ENCODE measurements at places on chromosomes 5 and 9. TPM values are rescaled to one million over a fixed set of nuclear protein-coding genes. Genes with fewer than 3 reads are reported as not detected.

DNA sequence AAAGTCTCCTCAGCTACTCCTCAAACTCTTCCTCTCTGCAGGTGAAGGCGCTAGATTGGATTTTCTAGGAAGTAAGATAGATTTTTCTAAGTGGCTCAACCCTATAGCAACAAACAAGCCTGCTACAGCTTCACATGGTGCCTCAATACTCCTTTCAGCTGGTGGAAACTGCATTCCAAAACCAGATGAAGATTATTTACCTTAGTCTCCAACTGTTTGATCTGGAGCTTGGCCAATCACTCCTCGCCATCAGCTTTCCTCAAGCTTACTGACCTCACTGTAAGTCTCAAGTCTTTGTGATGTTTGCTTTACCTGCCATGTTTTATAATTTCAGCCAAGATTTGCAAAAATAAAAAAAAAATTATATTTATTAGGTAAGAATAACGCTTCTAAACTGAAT is 622.4 kb downstream of the CHSY3 start:
- DNase-seq = no peak

Gene POU4F3
- total RNA-seq = not detected

Gene MYOT
- total RNA-seq = not detected

Gene USP20
- total RNA-seq = 147 TPM

DNA sequence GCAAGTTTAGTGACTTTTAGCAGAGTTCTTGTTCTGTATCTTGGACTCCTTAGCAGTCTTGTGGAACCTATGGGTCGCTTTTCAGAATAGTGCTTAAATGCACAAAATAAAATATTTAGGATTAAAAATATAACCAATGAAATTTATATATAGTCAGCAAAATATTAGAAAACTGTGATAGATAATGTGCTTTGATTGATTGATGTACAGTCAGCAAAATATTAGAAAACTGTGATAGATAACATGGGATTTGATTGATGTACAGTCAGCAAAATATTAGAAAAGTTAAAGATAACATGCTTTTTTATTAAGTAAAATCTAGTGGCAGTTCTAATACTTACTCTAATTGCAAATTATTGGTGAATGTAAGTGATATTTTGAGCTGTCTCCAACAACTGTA is 16.1 kb downstream of the PALM2AKAP2 start:
- no peak for DNase-seq

DNA sequence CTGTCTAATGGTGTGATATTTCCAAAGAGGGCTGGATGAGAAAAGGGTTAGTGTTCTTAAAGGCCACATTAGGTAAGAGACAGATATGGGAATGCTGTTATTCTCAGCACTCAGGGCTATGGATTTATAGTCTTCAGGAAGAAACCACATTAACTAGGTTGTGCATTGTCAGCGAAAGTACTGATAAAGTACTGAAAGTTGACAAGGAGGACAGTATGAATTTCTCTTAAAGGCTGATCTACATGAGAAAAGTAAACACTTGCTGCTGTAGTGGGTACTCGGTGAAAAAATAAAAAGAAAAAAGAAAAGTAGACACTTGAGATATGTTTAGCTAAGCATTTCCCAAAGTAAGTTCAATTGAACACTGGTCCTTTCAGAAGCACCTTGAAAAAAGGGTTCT is 381.0 kb upstream of the RPS23 start:
- DNase-seq = no peak

DNA sequence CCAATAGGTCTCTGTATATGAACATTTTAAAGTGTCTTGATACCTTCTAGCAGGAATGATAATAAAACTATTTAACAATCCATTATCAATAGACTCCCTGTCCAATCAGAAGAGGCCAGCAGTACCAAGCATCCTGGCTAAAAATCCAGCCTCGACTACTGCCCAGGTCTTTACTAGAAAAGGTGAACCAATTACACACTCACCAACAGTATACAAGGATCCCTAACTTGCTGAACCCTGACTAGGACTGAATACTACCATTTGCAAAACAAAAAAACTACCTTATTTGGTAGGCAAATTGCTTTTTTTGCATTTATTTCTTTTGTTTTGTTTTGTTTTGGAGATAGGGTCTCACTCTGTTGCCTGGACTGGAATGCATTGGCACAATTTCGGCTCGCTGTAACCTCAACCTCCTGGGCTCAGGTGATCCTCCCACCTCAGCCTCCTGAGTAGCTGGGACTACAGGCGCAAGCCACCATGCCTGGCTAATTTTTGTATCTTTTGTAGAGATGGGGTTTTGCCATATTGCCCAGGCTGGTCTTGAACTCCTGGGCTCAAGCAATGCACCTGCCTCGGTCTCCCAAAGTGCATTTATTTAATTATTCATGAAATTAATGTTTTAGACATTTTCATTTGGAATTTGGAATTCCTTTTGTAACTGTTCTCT is 27.5 kb downstream of the FNBP1 start:
- no peak for DNase-seq

DNA sequence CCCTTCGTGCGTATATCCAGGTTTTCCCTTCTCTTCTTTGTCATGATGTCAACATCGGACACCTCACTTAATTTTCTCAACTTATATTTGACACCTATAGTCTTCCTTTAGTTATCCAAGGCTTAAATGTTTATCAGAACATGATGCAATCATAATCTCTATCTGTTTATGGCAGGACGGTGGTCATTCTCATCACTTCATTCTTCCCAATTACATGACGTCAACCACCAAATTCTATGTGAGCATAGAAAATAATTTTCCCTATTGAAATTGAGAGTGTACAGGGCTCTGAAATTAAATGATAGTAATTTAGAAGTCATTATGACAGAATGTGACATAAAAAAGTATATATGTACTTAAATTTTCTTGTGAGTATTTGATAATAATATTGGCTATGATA is 345.4 kb downstream of the CDH9 start:
- DNase-seq = no peak

DNA sequence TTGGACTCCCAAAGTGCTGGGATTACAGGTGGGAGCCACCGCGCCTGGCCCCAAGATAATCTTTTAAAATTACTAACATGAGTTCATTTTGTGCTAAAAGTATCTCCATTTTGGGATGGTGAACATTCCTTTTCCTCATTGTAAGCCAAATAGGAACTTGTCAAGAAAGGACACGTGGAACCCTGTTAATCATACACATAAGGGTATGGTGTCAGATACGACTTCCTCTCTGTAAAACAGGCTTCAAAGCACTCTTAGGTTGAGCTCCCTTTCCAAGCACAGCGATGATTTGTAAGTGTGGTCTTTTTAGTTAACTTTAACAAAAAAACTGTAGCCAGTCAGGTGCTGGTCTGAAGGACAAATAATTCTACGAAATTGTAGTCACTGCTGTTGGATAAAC is 132.7 kb downstream of the UNC13B start:
- no peak for DNase-seq

Gene IRF1
- total RNA-seq = 118 TPM

Gene CNTNAP3
- total RNA-seq = not detected

GRCh38 chr5:27947088-27947487 is 908.7 kb upstream of the CDH9 start:
- DNase-seq = no peak

DNA sequence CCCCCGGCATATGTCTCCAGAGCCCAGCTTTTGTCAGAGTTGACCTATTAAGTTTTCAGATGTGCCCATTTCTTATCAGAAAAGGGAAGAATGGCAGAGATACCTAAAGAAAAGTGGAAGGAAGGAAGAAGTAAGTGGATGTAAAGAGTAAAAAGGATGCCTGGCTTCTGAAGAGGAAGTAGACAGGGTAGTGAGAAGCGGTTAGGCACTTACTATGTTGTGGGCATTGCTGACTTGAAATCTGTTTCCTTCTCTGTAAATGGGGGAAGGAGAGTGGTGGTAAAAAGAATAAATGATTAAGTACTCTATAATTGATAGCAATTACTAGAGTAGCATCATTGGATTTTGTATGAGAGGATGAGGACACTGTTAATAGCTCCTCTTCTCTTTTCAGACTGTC is 9.9 kb downstream of the ANP32B start:
- DNase-seq = peak; percentile 50

DNA sequence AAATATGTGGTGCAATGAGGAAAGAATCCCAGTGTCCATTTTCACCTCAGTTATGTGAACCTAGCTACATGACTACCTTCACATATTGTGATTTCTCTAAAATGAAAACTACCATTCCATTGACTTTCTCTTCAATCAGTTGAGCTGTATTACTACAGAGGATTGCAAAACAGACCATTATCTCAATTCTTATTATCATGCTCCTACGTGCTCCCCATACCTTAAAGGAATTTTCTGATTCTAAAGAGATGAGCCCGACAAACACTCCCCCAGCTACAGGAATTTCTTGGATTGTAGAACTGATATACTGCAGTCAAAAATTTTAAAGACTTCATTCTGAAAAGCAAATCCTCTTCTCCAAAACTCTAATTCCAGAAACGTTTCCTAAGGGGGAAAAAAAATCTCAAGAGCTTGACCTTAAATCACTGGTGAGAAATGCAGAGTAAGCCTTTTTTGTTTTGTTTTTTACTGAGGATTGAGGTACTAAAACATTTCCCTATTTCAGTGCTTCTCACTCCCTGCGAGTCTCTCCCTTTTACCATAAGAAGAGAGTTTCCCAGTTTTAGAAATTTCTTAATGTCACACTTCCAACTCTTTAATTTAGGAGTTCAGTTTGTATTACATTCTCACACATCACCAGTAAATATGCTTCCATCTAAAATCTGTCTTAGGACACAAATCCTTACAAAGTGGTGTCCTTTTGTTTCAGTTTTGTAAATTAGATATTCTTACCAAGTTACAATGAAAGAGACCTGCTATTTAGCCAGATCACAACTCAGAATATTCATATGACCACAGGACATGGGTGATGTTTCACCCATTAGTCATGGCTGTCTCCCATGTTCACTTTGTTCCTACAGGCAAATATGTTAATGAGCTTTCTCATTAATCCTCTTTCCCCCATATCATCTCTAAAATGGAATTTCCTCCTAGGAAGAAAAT is 203.8 kb downstream of the TSSK1B start:
- DNase-seq = no peak

- no peak for DNase-seq
These were observed 19.2 kb upstream of the ANKRD18A start for GRCh38 chr9:38639577-38639940.

Gene SLC34A3
- total RNA-seq = 0.16 TPM

GRCh38 chr5:124652514-124652819 is 94.0 kb downstream of the ZNF608 start:
- DNase-seq = no peak

GRCh38 chr5:178368274-178368673 is 135.7 kb upstream of the PHYKPL start:
- no peak for DNase-seq

DNA sequence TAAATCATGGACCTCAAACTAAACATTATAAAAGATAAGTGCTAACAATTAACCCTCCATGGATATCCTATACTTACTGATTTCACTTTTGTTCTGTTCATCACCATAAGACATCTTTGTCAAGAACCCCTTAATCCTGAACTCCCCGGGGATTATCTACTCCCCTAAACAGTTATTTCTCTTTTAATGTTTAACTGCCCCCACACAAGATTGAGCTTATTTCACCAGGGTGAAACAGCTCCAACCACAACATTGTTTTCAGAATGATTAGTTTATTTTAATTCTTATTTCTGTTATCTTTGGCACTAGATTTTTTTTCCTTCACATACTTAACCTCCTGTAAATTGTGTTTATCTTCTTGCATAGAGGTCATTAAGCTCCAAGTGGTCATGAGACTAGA is 103.2 kb upstream of the HCN1 start:
- no peak for DNase-seq

DNA sequence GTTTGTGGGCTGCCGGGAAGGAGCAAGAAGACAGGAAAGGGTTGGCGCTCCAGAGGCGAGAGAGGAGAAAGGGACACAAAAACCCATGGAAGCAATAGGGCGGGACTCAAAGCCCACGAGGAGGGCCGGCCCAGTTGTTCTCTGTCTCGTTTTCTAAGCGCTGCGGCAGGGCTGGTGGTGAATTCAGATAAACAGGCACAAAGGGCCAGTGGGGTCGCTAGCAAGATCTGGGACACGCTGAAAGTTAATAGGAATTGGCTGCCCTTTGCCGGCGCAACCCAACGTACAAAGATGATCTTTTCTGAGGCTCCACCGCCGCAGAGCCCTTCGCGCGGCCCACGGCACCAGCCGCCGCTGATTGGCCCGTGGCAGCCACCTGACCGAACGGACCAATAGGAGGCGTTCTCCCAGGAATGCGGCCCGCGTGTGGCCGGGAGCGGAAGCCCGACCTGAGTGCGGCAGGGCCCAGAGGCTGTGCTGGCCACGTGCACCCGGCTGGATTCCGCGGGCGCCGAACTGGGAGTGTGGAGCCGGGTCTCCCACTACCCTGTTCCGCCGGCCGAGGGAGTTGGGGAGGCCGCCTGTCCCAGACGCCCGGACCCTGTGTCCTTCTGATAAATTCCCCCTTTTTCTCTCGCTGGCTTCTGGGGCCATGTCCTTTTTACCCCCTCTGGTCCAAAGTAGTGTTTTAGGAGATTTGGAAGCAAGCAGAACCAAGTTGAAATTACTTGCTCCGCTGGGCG is 16.8 kb upstream of the NSD1 start:
- peak; percentile 67 for DNase-seq

- no peak for DNase-seq
These were observed 870.2 kb upstream of the C9orf72 start for GRCh38 chr9:28443461-28443860.

Gene PCDHA1
- total RNA-seq = not detected

- DNase-seq = no peak
These were observed 131.1 kb downstream of the RMI1 start for GRCh38 chr9:84111726-84112125.

GRCh38 chr9:34623374-34624235 is 3.3 kb upstream of the DCTN3 start:
- no peak for DNase-seq

- no peak for DNase-seq
These were observed 69.4 kb downstream of the RIGI start for GRCh38 chr9:32456564-32456963.

Gene IRX1
- total RNA-seq = not detected

GRCh38 chr9:129620669-129621295 is at the start of gene C9orf50:
Gene C9orf50 (minus strand): TSS chr9:129621101. CDS start chr9:129620574, 527 bp downstream.
- no peak for DNase-seq

DNA sequence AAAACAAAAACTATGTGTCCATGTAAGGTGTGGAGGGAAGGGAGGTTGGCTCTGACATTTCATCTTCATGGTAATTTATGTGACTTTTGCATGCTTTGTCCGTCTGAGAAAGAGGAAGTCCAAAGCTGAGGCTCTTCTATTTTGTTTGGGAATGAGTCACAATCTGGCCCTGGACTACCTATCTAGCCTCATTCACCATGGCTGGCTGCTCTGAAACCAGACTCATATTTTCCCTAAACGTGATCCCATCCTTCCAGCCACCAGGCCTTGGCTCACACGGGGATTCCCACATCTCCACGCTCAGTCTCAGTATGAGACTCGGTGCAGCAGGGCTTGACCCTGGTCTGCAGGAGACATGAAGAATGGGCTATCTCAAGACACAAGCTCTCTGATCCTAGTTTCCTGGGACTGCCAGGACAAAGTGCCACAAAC is 672.8 kb downstream of the ACTL7B start:
- DNase-seq = no peak

- DNase-seq = no peak
These were observed 91.1 kb downstream of the PRDM6 start for GRCh38 chr5:123180178-123180577.

Gene CDX1
- not detected for total RNA-seq
